ENCODE measurements at places on chromosomes 11 and 22. TPM values are rescaled to one million over a fixed set of nuclear protein-coding genes. Genes with fewer than 3 reads are reported as not detected.

BEST1 gene
- total RNA-seq: 2.4 TPM

OLFML1 gene
- not detected for total RNA-seq

KCNJ4 gene
- total RNA-seq: not detected

C11orf87 gene
- total RNA-seq: under 0.01 TPM

Data from nasal cavity respiratory epithelium epithelial cell of viscerocranial mucosa (primary cell).